ENCODE measurements at places on chromosomes 1 and 21. TPM values are rescaled to one million over a fixed set of nuclear protein-coding genes. Genes with fewer than 3 reads are reported as not detected.

DNA sequence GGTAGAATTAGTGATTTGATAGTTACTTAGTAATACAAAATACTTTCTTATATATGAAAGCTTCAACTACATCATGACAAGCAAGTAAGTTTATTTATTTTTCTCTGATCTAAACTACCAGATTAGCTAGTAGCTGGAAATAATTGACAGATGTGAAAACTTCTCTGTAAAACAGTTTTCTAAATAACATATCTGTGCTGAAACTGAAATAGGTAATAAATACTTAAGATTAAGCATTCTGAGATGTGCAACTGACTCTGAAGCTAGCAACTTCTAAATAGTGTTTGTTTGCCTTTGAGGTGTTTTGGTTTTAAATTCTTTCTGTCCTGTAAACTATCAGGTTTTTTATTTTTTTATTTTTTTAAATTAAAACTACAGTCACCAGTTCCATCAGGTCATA lies 18.5 kb upstream of the LHX8 start:
- no peak for DNase-seq

DNA sequence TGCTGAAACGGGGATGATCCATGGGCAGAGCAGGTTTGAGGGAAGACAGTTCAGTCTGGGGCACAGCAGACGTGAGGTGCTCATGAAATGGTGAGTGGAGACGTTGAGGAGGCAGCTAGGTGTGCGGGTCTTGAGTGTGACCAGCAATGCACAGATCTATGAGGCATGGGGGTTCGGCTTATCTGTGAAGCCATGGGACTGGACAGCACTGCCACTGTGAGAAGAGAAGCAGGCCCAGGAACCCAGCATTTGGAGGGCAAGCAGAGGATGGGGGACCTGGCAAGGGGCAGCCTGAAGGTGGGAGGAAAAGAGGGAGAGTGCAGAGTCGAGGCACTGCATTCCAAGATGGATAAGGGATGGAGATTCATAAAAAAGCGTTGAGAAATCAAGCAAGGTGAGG lies 8.0 kb downstream of the CSF1 start:
- no peak for DNase-seq

- DNase-seq = peak; percentile 41
These were observed 95.9 kb downstream of the PHTF1 start for GRCh38 chr1:113663165-113663951.

GRCh38 chr1:170309389-170310013 lies 163.7 kb downstream of the NTMT2 start:
- no peak for DNase-seq

DNA sequence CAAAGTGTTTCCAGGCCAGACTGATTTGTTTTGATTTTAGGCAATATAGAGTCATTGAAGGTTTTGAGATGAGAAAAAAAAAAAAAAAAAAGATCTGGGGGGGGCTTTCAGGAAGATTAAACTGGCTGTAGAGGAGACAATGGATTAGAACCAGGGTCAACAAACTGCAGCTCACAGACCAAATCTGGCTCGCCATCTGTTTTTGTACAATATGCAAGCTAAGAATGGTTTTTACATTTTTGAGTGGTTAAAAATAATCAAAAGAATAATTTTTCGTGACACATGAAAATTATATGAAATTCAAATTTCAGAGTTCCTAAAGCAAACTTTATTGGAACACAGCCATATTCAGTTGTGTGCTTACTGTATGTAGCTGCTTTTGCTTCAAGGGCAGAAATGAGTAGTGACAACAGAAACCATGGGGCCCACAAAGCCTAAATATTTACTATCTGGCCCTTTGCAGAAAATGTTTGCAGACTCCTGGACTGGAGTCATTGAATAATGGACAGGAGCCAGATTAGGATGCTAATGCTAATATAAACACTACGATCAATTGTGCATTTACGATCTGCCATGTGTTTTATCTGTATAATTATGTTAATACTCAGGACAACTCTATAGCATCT lies 375.7 kb upstream of the DAB1 start:
- no peak for DNase-seq

The SYDE2 gene
- total RNA-seq = 10.3 TPM

The LRRIQ3 gene
- 1.1 TPM for total RNA-seq

The LORICRIN gene
- not detected for total RNA-seq

Measured in PC-9 (cell line).